ENCODE measurements at places on chromosomes 12 and 14. TPM values are rescaled to one million over a fixed set of nuclear protein-coding genes. Genes with fewer than 3 reads are reported as not detected.

The A2M gene
- not detected for total RNA-seq

The TMEM63C gene
- 7.0 TPM for total RNA-seq

The IKZF4 gene
- 12.5 TPM for total RNA-seq

The POMT2 gene
- total RNA-seq, result 41.2 TPM

The RASSF9 gene
- total RNA-seq, result 0.39 TPM

The INSM2 gene
- not detected for total RNA-seq
